ENCODE measurements at places on chromosomes 3 and 15.

- DNase-seq = no peak
These were observed 52.1 kb upstream of the TGFBR2 start for GRCh38 chr3:30554317-30554690.

DNA sequence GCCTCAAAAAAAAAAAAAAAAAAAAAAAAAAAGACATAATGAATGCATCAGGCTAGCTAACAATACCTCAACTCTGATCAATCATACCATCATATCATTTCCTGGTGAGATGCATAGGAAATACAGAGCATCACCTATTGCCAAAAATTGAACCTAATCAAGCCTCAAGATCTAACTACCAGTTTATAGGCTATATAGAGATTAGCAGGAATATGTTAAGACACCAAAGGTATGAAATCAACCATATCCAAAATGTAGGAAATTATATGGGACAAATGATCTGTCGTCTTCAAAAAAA lies 387 bp upstream of the VPS33B start:
- no peak for DNase-seq

- DNase-seq = peak; percentile 85
These were observed 45.0 kb downstream of the ESYT3 start for GRCh38 chr3:138479438-138479863.

DNA sequence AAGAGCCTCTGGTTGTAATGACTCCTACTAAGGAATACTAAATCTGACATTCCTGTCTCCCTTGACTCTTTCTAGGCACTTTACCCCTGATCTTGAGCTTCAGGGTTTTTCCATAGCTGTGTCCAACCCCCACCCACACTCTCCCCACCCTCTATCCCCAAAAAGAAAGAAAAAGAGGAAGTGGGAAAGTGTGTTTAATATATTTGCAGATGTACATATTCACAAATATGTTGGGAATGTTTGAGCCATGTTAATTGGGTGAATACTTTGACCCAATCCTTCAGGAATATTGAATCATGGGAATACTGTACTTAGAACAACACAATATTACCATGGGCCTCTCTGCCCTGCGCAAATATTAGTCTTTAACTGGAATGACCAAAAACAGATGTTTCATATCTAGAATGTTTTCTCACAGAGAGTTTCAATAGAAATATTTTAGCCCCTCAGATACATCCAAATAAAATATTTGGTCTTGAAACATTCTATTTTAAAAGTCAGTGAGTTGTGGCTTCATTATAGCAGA lies 19.8 kb upstream of the PFN2 start:
- no peak for DNase-seq

DNA sequence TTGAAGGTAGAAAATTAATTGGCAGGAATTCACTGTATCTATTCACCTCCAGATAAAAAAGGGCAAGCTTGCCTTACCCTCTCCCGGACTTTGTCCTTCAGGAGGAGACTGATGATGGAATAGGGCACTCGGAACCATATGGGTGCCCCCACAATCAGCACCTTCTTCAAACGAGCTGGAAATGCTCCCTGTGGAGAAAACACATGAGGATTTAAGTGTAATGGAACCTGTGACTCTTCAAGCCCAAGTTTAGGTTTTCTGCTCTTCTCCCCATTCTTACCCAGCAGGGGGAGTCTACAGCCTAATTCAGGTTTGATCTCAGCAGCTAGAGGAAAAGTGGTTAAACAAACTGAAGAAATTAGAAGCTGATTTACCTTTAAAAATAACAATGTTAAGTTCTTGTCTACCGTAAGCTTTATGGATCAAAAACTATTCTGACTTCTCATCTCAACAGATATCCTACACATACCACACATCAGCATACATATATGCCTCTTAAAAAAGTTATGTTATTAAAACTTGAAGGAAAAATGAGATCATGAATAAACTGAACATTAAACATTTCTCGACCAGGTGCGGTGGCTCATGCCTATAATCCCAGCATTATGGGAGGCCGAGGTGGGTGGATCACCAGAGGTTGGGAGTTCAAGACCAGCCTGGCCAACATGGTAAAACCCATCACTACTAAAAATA lies 57.5 kb upstream of the SIN3A start:
- DNase-seq = peak; percentile 77

- DNase-seq = no peak
These were observed 1127.8 kb downstream of the TUSC7 start for GRCh38 chr3:117837391-117837790.

Data from hematopoietic multipotent progenitor cell treated with erythropoietin and hydrocortisone succinate and interleukin-3 and kit ligand, for 4 days (in vitro differentiated cells).